ENCODE measurements at places on chromosomes 5 and 9.
A peak's percentile ranks its signal among the peaks of the same experiment; 100 is the strongest.

DNA sequence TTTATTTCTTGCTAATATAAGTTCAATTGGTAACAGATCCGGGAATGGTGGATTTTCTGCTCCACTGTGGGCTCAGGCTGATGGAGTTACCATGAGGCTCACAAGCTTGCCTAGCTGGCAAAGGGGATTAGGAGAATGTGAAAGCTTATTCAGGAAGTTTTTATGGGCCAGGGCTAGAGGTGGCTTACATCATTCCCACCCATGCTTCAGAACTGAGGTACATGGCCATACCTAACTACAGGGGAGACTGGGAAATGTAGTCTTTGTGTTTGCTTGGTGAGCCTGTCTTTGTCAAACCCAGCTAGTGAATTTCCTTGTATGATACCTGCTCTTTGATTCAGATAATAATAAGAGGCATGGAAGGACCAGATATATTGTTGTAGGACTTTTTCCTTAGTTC, 105.9 kb upstream of the DHFR start:
- DNase-seq = no peak

DNA sequence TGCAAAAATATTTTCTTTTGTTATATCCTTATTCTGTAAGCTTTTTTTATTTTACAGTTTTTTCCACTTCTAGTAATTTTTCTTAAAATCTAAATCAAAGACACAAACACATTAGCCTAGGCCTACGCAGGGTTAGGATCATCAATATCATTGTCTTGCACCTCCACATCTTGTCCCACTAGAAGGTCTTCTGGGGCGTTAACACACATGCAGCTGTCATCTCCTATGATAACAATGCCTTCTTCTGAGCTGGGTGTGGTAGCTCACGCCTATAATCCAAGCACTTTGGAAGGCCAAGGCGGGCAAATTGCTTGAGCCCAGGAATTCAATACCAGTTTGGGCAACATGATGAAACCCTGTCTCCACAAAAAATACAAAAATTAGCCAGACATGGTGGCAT, 78.9 kb upstream of the LRRC70 start:
- no peak for DNase-seq

GRCh38 chr5:109819878-109820277, 130.2 kb downstream of the MAN2A1 start:
- no peak for DNase-seq

DNA sequence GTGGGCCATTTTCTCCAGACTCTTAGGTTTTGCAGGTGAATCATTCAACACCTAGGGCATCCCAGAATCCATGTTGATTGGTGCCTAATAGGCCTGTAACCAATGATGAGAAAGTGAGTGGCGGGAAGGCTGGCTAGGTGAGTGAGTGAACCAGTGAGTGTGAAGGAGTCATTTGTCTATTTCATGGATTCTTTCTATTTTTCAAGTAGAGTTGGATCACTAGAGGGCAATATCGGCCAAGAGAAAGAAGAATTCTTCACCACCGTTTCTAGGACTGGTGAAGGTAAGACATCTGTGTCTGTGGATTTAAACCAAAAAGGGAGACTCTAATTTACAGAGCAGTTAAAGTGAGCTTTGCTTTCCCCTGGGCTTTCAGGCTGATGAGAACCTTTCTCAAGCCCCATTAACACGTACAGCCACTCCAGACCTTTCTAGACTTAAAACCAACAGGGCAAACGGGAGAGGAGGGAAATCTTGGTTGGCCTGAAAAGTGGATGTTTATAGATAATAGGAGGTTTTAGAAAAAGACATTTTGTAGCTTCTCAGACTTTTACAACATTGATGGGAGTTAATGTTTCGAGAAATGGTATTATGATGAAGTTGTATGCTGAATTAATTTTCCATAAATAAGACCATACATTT, 114.3 kb upstream of the IL12B start:
- DNase-seq = peak; percentile 77

- DNase-seq = no peak
Measured at GRCh38 chr5:5350101-5350500, 72.4 kb upstream of the ICE1 start.

DNA sequence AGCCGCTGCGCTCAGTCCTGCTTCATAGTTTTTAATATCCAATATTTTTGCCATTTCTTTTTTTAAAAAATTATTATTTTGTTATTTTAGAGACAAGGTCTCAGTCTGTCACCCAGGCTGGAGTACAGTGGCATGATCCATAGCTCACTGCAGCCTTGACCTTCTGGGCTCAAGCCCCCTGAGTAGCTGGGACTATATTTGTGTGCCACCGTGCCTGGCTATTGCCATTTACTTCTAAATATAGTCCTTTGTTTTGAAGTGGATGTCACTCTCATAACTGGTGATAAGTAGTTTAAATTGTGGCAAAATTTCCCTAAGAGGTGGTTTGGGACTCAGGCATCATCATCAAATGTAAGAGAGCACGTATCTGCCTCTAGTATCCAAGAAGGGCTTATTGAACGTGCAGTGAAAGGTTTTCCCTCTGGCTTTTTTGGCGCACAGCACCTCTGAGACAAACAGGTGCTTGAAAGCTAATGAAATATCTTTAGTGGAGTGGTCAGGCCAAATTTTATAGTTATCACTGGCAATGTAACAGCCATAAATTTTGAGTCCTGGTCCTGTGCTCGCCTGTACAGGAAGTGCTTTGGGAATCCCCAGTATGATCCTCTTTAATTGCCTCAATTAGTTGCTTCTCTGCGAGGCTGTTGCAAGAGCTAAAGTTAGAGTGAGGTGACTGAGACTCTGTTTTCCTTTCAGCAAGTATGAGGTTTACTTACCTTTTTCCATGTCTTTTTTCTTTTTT, 14.8 kb downstream of the STXBP1 start:
- no peak for DNase-seq

- no peak for DNase-seq
Measured at GRCh38 chr9:106291786-106292185, 571.2 kb upstream of the ZNF462 start.

DNA sequence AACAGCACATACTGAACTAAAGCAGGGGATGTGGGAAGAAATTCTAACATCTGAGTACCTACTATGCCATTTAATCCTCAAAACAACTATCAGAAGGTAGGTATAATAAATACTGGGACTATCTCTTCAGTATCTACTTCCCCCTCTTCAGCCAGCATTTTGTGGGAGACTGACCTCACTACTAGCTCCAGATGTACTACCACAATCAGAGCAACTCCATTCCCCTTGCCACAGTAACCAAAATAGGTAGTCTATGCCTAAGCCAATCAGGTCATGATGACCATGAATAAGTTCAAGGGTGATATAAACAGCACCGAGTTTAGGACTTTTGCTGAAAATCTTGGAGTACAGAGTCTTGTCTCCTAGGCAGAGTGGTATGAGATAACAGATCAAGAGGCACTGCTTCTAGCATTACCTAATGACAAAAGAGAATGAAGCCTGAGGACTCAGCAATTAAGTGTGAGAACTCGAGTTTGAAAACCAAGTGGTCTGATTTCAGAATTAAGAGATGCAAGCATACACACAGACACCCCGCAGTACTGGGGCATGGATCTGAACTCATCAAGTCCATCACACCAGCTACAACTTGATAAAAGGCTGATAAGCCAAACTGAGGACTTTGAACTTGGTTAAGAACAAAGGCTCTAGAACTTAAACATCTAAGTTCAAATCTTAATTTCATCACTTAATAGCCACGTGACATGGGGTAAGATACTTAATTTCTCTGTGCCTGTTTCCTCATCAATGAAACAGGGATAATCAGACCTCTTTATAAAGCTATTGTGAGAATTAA, 9.7 kb downstream of the FNIP1 start:
- no peak for DNase-seq

DNA sequence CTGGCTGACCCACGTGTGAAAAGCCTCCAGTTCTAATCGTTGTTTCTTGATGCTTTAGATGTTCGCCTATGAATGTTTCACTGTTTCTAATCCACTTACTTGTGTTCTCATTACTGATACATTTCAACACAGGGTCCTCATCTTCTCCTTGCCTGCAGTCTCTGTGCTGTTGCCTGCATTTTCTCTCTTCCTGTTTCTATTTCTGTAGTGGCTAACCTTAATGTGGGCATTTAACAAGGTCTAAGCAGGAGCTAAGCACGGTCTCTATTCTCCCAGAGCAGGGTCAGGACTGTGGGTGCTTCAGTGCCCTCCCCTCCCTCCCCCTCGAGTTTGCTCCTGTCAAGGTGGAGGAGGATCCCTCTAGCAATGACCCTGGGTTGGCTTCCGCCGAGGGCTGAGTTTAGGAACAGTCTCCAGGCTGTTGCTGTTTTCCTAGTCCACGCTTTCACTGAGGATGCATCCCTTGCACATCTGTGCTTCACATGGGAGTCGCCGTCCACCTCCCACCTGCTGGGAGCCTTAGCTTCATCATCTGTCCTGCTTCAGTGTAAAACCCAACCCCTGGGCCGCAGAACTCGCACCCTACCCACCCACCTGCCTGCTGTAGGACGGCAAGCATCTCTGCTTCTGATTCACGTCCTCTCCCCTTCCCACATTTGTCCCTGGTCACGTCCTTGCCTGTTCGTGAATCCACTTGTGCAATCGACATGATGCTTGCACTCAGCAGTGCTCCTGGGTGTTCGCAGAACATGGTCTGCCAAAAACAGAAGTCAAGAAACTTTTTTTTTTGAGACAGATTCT, 2.4 kb upstream of the EXOC3 start:
- DNase-seq = no peak

DNA sequence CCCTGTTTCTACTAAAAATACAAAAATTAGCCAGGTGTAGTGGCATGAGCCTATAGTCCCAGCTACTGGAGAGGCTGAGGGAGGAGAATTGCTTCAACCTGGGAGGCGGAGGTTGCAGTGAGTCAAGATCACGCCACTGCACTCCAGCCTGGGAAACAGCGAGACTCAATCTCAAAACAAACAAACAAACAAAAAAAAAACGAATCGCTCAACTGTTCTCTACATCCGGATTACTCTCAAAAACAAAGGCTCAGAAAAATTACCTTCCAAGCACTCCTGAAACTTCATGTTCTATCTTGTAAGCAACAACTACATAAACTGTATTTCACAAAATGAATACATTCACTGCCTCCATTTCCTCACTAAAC, 14.0 kb downstream of the UBAP2 start:
- DNase-seq = no peak

DNA sequence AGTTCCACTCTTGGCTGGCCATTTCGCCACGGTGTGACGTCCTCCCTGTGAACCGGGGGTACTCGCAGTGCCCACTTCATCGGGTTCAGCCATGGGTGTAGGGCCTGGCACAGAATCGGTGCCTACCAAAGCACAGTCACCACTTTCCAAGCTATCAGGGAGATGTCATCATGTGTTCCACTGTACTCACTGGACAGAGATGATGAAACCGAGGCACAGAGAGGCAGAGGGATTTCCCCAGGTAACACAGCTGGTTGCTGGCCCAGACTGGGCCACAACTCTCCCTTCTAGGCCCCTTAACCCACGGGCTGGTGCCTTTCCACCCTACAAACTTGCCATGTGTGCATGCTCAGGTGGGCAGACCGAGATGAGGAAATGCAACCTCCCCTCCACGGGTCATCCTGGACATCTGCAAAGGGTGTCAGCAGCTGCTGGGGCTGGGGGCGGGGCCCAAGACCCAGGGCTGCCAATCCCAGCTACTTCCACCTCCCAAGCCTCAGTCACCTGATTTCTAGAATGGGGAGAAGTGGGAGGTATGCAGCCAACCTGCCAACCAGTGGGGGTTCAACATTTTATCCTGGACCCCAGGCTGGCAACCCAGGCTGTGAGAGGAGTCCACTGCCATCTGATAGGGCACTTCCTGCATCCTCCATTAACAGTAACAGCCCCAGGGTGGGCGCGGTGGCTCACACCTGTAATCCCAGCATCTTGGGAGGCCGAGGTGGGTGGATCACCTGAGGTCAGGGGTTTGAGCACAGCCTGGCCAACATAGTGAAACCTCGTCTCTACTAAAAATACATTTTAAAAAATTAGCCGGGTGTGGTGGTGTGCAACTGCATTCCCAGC, 893 bp upstream of the SH2D3C start:
- DNase-seq = no peak

GRCh38 chr5:124963236-124963919, 216.9 kb upstream of the ZNF608 start:
- no peak for DNase-seq

DNA sequence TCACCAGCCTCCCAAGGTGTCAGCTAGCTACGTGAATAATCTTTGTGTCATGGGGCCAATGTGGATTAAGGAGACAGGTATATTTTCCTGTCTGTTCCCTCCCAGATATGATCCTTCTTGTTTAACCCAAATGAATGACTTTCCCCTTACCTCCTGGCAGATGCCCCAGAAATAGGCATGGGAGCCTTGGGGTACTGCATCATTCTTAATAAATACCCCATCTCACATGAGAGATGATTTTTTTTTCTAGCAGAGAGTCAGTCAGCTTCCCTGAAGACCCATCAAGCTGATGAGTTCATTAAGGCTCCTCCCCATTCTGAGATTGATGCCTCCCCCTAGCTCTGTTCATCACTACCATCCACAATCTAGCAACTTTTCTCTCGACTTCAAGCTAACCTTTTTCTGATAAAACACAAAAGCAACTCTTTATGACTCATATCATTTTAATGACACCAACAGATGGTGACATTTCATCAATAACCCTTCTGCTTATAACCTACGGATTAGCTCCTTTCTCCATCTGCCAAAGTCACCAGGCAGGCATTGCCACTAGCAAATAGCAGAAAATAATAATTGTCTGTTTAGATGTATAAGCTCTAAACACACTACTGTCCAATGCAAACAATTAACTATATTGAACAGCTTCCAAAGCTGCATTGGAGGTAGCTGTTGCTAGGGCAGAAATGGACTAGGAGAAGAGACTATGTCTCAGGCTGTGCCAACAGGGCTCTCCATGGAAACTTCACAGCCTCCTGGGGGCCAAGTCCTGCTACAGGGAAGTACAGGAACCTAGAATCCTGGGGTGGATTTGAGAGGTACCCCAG, 143.7 kb downstream of the ACER2 start:
- DNase-seq = peak; percentile 93

DNA sequence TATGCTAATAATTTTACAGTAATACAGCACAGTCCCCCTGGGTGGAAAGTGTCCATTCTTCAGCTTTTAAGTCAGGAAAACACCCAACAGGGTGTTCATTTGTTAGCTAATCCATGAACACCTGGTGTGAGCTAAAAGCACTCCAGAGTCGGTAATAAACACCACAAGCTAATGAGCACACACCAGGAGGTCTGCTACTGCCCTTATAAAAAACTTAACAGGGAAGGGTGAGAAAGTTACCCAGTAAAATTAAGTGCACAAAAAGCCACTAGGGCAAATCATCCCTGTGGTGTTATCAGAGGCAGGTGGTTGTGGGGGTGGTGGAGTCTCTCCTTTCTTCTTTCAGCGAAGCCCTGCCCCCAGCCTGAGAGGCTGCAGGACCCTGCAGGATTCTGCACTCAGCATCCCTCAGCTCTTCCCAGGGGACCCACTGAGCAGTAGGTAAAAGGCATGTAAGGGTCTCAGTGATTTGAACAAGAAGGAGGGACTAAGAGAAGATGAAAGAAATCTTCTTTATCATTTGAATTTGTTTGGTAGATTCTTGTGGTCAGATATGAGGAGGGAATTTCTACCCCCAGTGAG, 14.4 kb downstream of the GDNF start:
- DNase-seq = peak; percentile 44

- DNase-seq = no peak
Measured at GRCh38 chr5:51731421-51732029, 348.3 kb downstream of the ISL1 start.
